B cell (primary cell): ENCODE measurements at places on chromosomes 2 and 18.

- DNase-seq = no peak
Observed at GRCh38 chr18:80210312-80211083, 36.8 kb downstream of the PARD6G start.

DNA sequence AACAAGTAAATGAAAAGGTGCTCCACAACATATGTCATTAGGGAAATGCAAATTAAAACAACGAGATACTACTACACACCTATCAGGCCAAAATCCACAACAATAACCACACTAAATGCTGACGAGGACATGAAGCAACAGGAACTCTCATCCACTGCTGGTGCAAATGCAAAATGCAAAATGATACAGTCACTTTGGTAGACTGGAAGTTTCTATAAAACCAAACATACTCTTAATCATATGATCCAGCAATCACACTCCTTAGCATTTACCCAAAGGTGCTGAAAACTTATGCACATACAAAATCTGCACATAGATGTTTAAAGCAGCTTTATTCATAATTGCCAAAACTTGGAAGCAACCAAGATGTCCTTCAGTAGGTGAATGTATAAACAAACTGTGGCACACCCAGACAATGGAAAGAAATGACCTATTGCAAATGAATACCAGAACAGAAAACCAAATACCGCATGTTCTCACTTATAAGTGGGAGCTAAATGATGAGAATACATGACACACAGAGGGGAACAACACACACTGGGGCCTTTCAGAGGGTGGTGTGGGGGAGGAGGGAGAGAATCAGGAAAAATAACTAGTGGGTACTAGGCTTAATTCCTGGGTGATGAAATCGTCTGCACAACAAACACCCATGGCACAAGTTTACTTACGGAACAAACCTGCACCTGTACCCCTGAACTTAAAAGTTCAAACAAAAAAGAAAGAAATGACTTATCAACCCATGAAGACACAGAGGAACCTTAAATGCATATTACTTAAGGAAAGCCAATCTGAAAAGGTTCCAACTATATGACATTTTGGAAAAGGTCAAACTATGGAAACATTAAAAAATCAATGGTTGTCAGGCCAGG is 80.4 kb downstream of the ASXL2 start:
- no peak for DNase-seq

DNA sequence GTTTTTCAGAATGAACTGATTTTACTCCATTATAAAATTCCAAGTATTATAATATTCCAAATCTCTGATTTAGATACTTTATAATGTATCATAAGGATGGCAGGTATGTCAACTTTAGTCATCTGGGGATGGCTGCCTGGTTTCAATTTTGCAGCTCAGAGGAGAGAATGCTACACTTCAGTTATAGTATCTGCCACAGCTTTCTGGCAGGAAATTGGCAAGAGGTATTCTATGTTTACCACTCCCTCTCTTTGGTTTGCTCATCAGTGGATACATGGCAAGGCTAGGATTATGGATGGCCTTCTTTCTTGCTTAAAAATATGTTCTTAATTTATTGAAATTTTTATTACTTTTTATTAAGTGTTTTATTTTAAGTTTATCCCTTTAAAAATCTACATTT is 67.0 kb upstream of the TNFRSF11A start:
- DNase-seq = no peak

DNA sequence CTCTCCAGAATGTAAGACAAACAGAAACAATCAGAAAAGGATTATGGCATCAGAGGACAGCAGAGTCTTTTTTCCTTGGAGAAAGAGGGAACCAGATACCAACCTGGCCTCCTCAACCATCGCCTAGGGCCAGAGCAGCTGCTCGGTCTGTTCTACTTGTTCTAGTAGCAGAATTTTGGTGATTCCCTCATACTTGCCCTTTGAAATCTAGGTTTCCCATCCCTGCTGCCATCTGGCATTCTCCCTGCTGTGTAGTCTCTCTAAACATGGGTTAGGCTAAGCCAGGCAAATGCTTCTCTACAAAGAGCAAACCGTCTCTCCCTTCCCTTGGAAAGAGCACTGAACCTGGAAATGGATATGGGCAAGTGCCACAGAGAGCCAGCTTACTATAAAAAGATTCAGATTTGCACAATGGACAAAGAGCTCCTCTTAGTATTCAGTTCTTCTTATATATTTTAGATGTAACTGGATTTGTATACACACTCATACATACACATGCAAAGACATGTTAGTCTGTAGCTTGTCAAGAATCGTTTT is 208.6 kb upstream of the ST6GAL2 start:
- no peak for DNase-seq

GRCh38 chr18:3604498-3605408 is 154.8 kb downstream of the TGIF1 start:
- peak; percentile 52 for DNase-seq

DNA sequence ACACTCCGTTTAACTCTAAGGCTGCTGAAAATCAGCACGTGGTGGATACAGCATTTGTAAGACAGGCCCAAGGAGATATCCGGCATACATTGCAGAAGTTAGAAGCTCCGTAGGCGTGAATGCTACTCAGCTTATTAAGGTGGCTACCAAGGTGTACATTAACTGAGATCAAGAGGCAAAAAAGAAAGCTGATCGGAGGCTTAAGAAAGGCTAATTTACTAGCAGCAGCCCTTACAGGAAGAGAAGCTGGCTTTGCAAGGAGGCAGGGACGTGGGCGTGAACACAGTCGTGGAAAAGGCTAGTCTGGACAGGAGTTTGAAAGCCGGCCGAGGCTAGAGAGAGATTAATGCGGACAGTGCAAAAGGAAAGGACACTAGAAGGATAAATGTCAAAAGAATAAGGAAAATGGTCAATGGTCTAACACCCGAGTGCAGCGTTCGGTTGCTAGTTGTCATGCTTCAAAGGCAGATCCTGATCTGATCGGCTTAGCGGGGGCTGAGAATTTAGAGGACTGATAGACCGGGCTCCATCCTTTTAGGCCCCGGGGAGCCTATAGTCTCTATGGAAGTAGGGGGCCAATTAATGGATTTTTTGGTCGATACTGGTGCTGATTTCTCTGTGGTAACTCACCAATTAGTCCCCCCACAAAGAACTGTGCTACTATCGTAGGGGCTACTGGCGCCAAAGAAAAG is 45.6 kb upstream of the SELENOI start:
- DNase-seq = peak; percentile 46

- no peak for DNase-seq
Observed at GRCh38 chr2:170887896-170888295, 41.2 kb upstream of the GORASP2 start.

- no peak for DNase-seq
Observed at GRCh38 chr2:28545590-28546200, 49.8 kb downstream of the PLB1 start.
